Activated naive CD8-positive, alpha-beta T cell treated with anti-CD3 and anti-CD28 coated beads, Interleukin-2, amount 10 ng/mL, durations not matched to agents 7 days and 5 days (primary cell): ENCODE measurements at places on chromosomes 13 and 19. TPM values are rescaled to one million over a fixed set of nuclear protein-coding genes. Genes with fewer than 3 reads are reported as not detected.
A peak's percentile ranks its signal among the peaks of the same experiment; 100 is the strongest.

ZNF333 gene
- total RNA-seq: 16.8 TPM

ZNF491 gene
- total RNA-seq: 3.6 TPM

NECTIN2 gene
- total RNA-seq: 1.9 TPM

ZNF546 gene
- total RNA-seq: 9.9 TPM

NOVA2 gene
- total RNA-seq: not detected

GRCh38 chr13:27401210-27401609 is 23.2 kb upstream of the GTF3A start:
- no peak for DNase-seq

DNA sequence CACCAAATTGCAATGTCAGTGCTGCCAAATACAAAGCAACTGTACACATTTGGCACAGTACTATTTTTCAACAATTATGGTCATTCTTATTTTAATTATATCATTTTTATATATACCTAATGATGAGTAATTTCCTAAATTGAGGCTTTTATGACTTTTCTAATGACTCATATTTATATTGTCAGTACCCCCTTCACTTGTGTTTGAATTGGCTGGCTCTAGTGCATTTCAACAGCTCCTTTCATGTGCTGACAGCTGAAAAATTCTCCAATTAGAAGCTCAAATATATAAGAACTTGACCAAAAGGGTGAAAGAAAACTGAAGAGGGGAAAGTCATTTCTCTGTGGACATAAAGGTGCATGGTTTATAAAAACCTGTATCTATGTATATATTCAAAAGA is 263.3 kb downstream of the SLITRK1 start:
- no peak for DNase-seq

DNA sequence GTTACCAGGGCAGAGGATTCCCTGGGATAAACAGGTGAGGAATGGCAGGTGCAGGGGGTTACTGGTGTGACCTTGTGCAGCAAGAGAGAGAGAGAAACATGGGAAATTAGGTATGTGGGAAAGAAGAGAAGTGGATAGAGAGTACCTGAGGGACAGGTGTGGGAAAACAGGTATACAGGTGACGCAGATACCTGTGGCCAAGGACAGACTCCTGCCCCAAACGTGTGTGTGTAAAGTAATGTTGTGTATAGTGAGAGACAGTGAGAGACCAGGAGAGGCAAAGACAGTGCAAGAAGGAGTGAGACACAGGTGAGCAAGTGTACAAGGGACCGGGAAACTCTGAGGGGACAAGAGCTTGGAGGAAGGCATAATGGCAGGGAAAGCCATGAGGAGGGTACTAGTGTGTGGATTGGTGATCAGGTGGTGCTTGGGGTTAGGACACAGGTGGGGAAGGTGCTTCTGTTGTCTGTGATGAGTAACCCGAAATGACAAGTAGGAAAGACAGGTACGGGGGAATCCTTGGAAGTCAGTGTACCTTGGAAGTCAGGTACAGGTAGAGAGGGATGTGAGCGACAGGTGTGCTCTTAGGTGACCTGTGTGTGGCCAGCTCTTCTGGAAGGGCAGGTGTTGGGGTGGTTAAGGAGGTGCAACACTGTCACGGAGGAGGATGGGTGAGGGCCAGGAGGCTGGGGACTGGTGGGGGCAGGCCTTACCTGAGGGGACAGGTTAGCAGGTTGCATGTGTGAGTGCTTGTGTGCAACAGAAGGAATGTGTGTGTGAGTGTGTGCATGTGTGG is 2.8 kb downstream of the ERFL start:
- no peak for DNase-seq

DNA sequence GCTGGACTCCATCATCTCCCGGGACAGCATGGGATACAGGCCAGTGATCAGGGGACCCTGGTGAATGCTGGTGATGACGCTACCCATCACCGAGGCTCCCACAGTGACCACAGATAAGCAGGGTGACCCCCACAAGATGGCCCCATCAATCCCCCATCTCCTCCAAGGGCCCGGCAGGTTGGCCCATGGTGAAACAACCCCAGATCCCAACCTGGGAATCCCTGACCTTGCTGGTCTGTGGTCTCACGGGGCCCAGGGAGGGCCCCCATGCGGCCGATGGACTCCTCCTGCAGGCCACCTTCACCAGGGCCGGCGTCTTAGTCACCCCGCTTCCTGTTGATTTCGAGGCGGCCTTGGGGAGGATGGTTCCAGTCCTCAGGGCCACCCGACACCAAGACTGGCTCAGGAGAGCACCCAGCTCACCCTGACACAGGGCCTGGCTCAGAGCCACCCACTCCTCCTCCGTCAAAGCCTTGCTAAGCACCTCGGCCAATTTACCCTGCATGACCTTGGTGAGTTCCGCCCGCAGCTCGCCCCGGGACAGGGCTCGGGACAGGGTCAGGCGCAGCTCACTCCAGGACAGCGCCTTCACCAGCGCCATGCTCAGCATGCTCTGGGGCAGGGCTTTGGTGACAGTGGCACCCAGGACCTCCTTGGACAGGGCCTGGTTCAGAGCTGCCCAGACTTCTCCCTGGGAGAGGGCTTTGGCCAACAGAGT is 10.0 kb downstream of the IQCN start:
- DNase-seq: peak; percentile 28

DNA sequence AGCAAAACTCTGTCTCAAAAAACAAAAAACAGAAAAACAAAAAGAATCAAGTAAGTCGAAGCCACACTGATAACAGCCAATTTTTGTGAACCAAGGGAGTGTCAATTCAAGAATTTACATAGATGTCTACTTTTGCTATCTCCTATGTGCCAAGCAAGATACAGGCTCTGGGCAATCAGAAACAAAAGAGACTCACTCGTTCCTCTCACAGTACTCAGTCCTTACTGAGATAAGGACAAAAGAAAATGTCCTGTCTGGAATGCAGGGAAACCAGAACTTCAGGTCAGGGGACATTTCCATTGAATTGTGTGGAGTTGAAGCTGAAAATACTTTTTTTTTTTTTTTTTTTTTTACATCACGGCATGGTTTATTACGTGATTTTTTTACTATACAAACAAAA is 53.0 kb downstream of the NLRP12 start:
- no peak for DNase-seq

- DNase-seq: no peak
These were observed 211.2 kb upstream of the SOX1 start for GRCh38 chr13:111855786-111856185.

- DNase-seq: no peak
These were observed 1.5 kb upstream of the C5AR2 start for GRCh38 chr19:47330466-47330869.

DNA sequence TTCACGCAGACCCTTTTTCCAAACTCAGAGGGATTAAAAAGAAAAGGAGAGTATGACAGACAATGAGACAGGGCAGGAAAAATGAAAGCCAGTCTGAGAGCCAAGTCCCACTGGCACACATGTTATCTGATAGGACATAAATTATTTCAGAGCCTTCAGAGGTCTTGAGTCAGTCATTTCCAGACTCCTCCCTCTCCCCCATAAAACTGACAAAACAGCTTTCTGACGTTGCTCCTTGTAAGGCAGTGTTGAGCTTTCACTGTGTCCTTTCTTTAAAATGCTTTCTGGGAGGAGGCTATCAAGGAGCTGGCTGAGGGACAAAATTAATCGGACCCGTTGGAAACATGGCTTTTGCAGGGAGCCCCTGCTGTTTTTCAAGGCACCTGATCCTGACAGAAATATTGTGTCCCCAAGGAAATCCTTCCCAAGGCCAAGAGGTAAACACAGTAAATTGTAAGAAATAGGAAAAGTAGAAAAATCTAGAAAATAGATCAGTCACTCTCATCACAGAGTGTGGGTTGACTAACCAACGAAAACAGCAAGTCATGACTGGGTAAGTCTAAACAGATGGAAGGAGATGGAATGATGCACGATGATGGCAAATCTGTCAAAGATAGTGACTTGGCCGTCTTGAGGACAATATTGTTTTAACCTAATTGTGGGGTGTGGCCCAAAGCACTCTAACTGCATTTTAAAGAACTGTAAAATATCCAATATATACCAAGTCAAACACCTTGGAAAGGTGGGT is 89.7 kb downstream of the DCT start:
- no peak for DNase-seq

- no peak for DNase-seq
These were observed 693 bp downstream of the RFXAP start for GRCh38 chr13:36819739-36820090.

- no peak for DNase-seq
These were observed 471.7 kb downstream of the EFNB2 start for GRCh38 chr13:106063591-106064313.

DNA sequence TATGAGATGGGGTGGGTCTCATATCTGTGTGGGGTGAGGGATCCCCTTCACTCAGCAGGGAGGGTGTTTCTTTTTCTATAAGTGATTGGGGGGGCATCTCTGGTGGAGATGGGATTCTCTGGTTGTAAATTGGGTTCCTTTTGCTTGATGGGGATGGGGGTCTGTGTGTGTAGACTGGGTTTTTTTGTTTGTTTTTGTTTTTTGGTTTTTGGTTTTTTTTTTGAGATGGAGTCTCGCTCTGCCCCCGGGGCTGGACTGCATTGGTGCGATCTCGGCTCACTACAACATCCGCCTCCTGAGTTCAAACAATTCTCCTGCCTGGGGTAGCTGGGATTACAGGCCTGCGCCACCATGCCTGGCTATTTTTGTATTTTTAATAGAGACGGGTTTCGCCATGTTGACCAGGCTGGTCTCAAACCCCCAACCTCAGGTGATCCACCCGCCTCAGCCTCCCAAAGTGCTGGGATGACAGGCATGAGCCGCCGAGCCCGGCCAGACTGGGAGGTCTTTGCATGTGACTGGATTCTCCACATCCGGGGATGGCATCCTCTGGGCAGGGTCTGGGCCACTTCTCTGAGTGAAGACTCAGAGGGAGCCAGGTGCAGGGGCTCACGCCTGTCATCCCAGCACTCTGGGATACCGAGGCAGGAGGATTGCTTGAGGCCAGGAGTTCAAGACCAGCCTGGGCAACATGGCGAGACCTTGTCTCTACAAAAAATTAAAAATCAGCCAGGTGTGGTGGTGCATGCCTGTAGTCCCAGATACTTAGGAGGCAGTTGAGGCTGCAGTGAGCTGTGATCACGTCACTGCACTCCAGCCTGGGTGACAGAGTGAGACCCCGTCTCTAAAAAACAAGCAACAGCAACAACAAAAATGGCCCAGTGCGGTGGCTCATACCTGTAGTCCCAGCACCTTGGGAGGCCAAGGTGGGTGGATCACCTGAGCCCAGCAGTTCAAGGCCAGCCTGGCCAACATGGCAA is 799 bp downstream of the MYBPC2 start:
- no peak for DNase-seq
